Immature natural killer cell (primary cell): ENCODE measurements at places on chromosomes 2 and 18. TPM values are rescaled to one million over a fixed set of nuclear protein-coding genes. Genes with fewer than 3 reads are reported as not detected.
A peak's percentile ranks its signal among the peaks of the same experiment; 100 is the strongest.

CCDC74B gene
- polyA plus RNA-seq: not detected

RAB11FIP5 gene
- polyA plus RNA-seq: 5.0 TPM

NDUFV2 gene
- polyA plus RNA-seq: 115 TPM

CROCC2 gene
- polyA plus RNA-seq: not detected

SERPINE2 gene
- polyA plus RNA-seq: 17.9 TPM

- no peak overlapping the region for H3K4me3 ChIP-seq
- peaks cover 3% of the 10 kb centered on the region for H3K27me3 ChIP-seq
Measured at GRCh38 chr2:217527590-217528202, 475.1 kb downstream of the TNS1 start.

GRCh38 chr2:12847694-12848575 lies 131.2 kb downstream of the TRIB2 start:
- H3K27me3 ChIP-seq: no peaks in the 10 kb centered on the region
- no peak overlapping the region for H3K27ac ChIP-seq
- H3K4me1 ChIP-seq: no peaks in the 10 kb centered on the region
- H3K36me3 ChIP-seq: peaks cover 6% of the 10 kb centered on the region

- H3K4me3 ChIP-seq: no peak overlapping the region
- H3K27me3 ChIP-seq: no peaks in the 10 kb centered on the region
- no peak for DNase-seq
Measured at GRCh38 chr2:114684403-114684802, 242.0 kb downstream of the DPP10 start.

DNA sequence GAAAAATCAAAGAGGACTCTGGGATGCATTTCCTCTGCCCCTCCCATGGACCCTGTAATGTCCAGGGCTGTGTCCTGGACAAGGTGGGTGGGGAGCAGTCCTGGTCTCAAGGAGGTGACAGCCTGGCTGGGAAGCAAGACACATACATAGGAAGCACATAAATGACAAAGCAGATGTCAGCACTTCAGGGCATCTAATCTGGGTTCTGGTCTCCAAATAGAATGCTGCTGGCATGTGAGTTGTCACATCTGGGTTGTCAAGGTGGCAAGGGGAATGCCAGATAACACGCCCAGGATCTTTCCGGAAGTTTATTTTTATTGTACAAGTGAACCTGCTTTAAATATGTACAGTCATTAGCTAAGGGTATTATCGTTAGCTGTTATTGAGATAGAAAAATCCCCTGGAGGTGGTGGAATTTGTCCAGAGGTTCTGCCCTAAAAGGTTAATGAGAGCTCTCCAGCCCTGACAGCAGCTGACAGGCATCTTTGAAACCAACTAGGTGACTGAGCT lies 5.6 kb downstream of the IL1F10 start:
- no peak overlapping the region for H3K4me3 ChIP-seq
- no peak overlapping the region for H3K27ac ChIP-seq
- peaks cover 5% of the 10 kb centered on the region for H3K4me1 ChIP-seq
- no peaks in the 10 kb centered on the region for H3K36me3 ChIP-seq

GRCh38 chr2:173747035-173747434 lies 218.1 kb downstream of the SP3 start:
- no peak overlapping the region for H3K4me3 ChIP-seq
- H3K27me3 ChIP-seq: peaks cover 7% of the 10 kb centered on the region
- H3K27ac ChIP-seq: no peak overlapping the region
- no peaks in the 10 kb centered on the region for H3K36me3 ChIP-seq

DNA sequence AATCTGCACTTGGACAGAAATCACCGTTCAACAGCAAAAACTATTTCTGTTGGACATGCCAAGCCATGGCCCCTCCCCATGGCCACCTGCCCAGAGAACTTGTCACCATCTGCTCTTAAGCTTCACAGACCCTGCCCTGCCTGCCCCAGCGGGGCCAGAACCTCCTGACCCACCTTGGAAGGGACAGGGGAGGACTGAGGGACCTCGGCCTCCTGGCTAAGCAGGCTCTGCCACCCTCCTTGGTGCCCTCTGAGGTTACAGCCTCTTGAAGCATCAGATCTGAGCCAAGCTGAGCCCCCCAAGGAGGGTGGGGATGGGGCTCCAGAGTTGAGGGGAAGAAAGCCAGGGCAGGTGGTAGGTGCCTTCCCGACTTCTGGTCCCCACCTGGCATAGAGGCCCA lies 6.5 kb downstream of the TEX261 start:
- no peak overlapping the region for H3K4me3 ChIP-seq
- H3K36me3 ChIP-seq: peaks cover 13% of the 10 kb centered on the region
- no peaks in the 10 kb centered on the region for H3K27me3 ChIP-seq
- peaks cover 32% of the 10 kb centered on the region for H3K4me1 ChIP-seq
- no peak for DNase-seq

DNA sequence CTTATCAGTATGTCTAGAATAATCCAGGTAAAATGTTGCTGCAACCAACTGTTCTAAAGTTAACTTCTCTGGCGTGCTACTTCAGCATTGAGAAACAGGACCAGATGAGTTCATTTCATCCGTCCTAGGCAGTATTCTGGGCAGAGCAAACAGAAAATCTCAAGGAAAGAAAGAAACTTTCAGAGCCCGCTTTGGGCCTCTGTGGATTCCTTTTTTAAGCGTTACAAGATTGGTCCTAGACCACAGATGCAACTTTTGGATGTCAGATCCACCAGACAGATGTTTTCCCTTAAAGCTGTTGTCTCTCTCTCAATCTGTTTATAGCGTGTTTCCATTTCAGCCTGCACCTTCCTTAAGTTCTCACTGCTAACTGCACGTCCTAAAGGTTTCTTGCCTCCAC lies 75.0 kb downstream of the BCL2 start:
- H3K4me1 ChIP-seq: peaks cover 11% of the 10 kb centered on the region
- no peak overlapping the region for H3K27ac ChIP-seq
- no peaks in the 10 kb centered on the region for H3K27me3 ChIP-seq
- no peak for DNase-seq

GRCh38 chr2:238294046-238294392 lies 5.6 kb upstream of the PER2 start:
- peaks cover 15% of the 10 kb centered on the region for H3K27me3 ChIP-seq
- H3K4me1 ChIP-seq: peaks cover 18% of the 10 kb centered on the region
- no peak overlapping the region for H3K4me3 ChIP-seq
- H3K36me3 ChIP-seq: peaks cover 4% of the 10 kb centered on the region
- no peak for DNase-seq

DNA sequence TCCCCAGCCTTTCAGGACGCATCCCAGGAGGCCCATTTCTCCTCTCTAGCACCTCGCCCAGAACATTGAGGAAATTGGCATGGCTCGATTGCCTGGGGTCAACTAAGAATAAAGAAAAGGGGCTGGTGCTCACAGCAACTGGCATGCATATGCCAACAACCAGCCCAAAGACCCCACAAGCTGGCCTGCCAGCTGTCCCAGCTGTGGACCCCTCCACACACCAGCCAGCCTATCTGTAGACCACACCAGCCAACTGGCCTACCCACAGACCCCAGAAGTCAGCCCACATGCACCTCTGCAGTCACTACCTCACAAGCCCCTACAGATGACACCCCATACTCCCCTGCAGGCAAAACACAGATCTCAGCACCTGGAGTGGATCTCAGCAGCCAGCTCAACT lies 123.8 kb upstream of the ID2 start:
- H3K36me3 ChIP-seq: peaks cover 10% of the 10 kb centered on the region
- no peaks in the 10 kb centered on the region for H3K27me3 ChIP-seq
- no peak overlapping the region for H3K27ac ChIP-seq
- no peak overlapping the region for H3K4me3 ChIP-seq

GRCh38 chr2:170818036-170818751 lies 1.5 kb downstream of the GAD1 start:
- peak overlapping the region; percentile 69 for H3K4me3 ChIP-seq
- H3K27me3 ChIP-seq: peaks cover 57% of the 10 kb centered on the region
- peaks cover 74% of the 10 kb centered on the region for H3K4me1 ChIP-seq
- H3K27ac ChIP-seq: no peak overlapping the region
- DNase-seq: no peak
